ENCODE measurements at places on chromosomes 16 and 17.

GRCh38 chr16:65702707-65703402 is 581.0 kb upstream of the CDH11 start:
- DNase-seq, result no peak

GRCh38 chr17:8964801-8965393 is 610 bp downstream of the PIK3R5 start:
- no peak for DNase-seq

DNA sequence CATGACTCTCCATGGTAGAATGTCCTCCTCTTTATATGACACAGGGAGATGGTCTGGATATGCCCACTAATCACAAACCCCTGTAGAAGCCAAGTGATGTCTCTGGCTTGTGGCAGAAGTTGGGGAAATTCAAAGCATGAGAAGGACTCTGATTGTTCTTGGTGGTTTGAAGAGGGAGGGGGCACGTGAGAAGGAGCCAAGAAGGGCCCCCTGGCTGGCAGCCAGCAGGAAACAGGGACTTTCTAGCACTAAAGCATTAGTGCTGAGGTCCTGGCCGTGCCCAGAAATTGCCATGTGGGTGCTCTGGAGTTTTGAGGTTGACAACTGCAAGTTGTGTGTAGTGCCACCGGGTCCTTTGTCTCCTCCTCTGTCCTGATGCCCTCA is 199.9 kb downstream of the LGALS9B start:
- DNase-seq, result no peak

DNA sequence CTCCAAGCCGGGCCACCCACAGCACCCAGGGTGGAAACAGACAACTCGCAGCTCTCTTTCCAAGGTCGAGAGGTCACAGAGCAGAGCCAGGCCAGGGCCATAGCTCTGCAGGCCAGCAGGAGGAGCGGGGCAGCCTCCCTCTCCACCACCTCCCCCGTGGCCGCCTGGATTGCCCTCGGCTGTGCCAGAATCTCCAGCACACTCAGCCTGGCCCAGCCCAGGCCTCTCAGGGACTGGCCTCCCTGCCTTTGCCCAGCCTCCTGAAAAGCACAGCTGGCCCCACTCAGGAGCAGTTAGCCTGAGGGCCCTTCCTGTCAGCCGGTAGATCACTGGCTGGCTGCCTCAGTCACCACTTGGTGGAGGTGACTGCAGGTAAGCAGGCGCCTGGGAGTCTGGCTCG is 85.8 kb upstream of the SEC14L1 start:
- no peak for DNase-seq

DNA sequence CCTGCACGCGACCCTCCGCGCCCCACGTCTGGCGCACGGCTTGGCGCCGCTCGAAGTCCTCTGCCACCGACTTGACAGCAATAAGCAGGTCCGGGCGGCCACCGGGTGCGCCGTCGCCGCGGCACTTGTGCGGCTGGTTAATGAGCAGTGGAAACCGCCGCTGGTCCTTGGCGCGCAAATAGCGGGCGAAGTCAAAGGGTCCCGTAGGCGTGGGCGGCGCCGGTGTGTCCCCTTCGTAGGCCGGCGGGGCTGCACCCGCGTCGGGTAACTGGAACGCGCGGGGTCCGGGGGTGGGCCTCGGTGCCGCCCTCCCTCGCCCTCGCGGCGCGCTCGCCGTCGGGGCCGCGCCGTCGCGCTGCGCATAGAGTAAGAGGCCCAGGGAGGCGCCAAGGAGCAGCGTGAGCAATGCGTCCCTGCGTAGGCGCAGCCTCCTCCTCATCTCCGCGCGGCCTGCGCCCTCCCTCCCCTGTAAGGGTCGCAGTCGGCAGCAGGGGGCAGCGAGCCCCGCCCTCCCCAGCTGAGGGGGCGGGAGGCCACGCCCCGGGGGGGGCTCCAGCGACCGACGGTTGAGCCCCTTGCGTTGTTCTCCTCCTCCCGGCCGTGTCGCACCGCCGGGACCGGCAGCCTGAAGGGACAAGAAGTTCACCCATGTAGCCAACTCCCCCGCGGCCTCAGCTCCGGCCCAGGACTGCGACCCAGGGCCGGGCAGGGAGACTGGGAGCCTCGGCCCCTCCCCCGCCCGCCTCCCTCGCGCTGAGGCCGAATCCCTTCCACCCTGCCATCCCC is 558 bp downstream of the B3GNT9 start:
- no peak for DNase-seq

DNA sequence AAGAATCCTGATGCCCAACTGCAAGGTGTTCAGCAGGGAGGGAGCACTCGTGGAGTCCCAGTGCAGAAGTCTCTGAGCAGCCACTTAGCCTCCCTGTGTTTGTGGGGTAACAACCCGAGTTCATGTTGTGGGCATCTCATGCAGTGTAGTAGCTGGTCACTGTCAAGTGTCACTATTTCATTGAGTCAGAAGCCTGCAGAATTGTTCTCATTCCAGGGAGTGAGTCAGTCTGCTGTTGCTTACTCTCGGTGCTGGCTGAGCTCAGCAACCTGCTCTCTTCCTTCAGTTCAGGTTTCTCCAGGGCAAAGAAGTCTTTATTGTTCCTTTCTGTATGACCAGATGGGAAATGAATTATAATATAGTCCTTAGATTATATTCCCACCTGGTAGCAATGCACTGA is 24.1 kb downstream of the HMOX2 start:
- DNase-seq, result peak; percentile 56

DNA sequence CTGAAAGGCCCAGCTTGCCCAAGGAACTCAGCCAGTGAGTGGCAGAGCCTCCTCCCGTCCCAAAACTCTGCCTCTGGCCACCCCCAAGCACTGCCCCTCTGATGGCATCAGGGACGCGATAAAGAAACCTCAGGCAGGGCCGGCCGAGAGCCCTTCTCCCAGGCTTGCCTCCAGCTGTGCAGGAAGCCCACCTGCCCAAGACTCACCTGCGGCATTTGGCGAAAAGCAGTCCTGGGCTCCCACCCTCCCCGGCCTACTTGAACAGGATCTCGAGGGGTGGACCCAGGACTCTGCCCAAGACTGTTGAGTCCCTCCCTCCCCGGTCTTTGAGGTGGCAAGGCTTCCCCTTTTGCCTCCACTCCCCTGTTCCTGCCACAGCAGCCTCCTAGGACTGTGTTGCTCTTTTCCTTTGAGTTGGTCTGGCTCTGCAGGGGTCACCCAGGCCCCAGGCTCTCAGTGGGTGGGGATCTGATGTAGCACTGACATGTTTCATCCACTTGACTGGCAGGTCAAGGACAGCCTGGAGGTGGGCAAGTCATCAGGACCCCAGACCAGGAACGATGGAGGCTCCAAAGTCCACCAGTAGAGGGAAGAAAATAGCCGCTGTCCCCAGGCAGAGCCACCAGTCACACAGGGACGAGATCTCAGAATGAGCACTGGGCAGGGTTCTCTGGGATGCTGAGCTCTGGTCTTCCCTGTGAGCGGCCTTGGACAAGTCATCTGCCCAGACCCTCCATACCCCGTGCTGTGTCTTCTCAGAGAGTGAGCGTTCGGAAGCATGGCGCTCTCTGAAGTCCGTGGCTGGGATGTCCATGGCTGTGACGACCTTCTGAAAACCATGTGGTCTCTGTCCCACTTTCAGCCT is 111.0 kb upstream of the TNRC6C start:
- DNase-seq, result no peak

DNA sequence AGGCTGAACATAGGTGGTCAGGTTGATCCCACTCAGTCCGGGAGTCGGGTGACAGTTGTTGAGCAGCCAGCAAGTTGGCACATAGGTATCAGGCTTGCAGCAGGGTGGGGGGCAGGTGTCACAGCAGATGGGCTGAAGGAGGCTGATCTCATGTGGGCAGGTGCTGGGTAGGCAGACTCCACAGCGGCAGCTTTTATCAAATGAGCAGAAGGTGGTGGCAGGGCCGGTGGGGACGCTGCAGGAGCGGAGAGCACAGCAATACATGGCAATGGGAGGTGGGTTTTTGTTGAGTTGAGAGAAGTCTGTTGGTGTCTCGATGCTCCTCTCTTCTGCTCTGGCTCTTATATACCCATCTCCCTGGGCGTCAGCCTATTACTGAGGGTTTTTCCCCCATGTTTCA is at the start of gene KRTAP3-1:
Gene KRTAP3-1 (minus strand): TSS at position 318 of the 400 bp plus-strand sequence. CDS start 54 bp downstream, at position 264.
- DNase-seq, result no peak

DNA sequence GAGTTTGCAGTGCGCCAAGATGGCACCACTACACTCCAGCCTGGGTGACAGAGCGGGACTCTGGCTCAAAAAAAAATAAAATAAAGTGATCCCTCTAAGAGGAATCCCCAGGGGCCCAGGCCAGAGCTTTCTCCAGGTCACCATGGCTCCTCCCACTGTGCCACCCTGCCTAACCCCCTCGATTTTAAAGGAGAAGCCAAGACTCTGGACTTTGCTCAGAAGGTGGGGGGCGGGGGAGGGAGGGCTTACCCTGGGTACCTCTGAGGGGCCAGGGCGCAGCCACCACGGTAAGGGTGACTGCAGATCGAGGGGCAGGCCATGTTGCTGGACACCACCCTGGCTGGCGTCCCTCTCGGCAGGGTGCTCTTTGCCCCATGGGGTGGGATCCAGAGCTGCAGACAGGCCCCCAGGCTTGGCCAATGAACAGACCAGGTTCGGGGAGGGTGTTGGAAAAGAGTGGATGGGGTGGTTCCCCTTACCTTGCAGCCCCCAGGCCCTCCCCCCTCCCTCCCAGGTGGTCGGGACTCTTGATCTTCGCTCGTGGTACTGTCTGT is 455 bp upstream of the GRB7 start:
- no peak for DNase-seq

- DNase-seq, result no peak
Observed at GRCh38 chr17:58756246-58757161, 850 bp downstream of the PPM1E start.

DNA sequence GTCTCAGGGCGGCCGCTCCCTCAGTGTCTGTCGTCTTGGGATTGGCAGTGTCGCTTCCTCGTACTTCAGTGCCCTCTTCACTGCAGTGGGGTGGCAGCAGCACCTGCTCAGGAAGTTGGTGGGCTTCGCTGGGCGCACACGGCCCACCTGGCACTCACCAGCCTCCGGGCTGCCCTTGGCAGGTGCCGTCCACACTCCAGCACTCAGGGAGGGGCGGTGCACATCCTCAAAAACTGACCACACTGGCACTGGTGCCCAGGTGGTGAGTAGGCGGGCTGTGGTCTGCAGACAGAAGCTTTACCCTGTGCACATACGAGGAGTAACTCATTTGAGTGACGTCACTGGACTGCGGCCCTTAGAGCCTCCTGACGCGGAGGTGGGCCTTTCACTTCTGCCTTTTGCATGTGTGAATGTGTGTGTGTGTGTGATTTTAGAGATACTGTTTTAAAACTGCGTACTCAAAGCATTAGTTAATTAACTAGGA is 94.6 kb downstream of the BANP start:
- no peak for DNase-seq

- DNase-seq, result no peak
Observed at GRCh38 chr16:18839555-18839954, 38.2 kb upstream of the ARL6IP1 start.

DNA sequence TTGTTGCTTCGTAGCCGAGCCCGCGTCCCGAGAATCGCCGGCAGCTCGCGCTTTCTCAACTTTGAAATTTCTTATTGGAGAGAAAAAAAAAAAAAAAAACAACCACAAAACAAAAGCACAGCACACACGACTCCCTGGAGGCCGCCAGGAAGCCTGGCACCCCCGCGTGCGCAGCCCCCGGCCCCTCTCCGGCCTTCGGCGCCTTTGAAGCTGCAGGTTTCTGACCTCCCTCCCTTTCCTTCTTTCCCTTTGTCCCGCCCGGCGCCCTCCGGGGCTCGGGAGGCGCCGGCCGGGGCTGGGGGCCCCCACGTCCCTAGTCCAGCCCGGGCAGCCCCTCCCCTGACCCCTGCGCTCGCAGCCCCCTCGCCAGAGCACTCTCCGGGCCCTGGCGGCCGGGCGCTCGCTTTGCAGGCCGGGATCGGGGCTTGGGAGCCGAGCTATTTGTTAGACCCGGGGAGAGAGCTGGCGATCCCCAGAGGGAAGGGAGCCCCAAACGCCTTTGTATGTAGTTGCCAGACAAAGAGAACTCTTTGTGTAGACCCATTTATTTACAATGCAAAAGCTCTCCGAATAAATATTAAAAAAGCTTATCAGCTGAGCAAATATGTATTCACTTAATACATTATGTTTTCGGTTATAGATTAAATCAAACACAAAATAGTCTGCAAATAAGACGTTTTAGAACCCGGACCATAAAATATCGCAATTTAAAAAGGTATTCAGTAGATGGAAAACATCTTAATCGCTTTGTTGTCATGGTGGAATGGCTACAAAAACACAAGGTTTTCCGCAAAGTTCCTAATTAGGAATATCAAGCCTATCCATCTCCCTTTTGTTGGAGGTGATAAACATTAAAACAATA is 2.3 kb downstream of the BAHCC1 start:
- DNase-seq, result no peak

DNA sequence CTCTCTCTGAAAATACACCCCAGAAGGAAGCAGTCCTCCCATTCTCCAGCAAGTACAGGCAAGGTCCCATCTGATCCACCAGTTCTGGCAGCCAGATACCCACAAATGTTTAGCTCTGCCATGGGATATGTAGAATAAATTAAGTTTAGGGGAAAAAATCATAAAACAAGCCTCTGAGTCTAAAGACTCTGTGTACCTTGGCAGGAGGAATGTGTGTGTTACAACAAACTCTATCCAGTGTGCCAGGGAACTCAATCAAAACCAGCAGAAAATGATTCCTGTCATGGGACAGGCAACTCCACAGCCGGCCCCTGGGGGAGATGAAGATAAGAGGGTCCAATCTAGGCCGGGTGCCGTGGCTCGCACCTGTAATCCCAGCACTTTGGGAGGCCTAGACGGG is 73.4 kb downstream of the MRM3 start:
- DNase-seq, result no peak

- DNase-seq, result no peak
Observed at GRCh38 chr17:45874151-45874550, 20.2 kb upstream of the MAPT start.

DNA sequence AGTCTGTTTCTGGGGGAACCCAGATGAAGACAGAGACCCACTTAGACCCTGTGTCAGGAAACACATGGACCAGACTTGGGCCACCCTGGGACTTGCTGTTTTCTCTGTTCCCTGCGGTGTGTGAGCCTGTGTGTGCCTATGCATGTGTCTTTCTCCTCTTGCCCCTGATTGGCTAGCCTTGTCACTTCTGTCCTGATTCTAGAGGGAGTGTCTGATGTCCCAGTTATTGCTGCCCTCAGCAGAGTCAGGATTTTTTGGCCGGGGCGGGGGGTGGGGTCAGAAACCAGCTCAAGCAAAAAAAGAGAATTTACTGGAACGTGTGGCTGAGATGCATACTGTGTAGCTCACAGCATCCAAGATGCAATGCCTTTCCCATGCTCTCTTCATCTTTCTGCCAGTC is 30.5 kb downstream of the PLCG2 start:
- DNase-seq, result no peak

DNA sequence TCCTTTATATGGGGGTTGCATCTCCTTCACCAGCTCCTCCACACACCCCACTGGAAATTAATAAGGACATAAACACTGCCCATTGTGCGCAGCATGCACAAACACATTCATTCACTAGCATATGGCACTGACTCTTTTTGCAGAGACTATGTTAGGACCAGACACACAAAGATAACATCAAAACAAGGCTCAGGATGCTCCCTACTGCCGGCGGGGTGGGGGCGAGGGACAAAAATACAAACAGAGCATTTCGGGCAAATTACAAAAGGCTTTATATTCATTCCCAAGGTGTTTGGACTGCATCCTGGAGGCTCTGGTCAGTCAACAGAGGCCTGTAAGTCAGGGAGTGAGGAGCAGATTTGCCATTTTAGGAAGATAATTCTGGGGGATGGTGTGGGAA is 299.7 kb downstream of the SLC39A11 start:
- no peak for DNase-seq

- DNase-seq, result no peak
Observed at GRCh38 chr16:49844359-49844758, 11.6 kb downstream of the ZNF423 start.
